Inflammatory macrophage (primary cell): ENCODE measurements at places on chromosomes 6 and 20.

- no peak for DNase-seq
Measured at GRCh38 chr6:996271-996852, 303.4 kb upstream of the EXOC2 start.

DNA sequence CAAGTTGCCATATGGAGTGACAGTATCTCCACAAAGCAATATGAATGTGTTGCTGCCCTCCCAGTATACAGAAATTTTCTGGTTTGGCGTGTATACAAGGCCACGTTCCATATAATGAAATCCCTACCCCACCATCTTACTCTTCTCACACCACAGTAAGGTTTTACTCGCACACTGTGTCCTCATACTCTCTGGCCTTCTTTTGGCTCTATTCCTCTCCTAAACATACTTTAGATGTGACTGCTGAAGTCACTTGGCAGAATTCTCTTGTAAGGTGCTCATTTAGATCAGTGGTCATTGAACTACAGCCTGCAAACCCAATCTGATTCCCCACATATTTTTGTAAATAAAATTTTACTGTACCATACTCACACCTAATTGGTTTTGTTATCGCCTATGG, 123.2 kb downstream of the RFPL4B start:
- DNase-seq = no peak

GRCh38 chr20:50313827-50314677, 123.4 kb downstream of the CEBPB start:
- DNase-seq = no peak

GRCh38 chr20:1734269-1734858, 76.8 kb upstream of the SIRPG start:
- DNase-seq = peak; percentile 60

DNA sequence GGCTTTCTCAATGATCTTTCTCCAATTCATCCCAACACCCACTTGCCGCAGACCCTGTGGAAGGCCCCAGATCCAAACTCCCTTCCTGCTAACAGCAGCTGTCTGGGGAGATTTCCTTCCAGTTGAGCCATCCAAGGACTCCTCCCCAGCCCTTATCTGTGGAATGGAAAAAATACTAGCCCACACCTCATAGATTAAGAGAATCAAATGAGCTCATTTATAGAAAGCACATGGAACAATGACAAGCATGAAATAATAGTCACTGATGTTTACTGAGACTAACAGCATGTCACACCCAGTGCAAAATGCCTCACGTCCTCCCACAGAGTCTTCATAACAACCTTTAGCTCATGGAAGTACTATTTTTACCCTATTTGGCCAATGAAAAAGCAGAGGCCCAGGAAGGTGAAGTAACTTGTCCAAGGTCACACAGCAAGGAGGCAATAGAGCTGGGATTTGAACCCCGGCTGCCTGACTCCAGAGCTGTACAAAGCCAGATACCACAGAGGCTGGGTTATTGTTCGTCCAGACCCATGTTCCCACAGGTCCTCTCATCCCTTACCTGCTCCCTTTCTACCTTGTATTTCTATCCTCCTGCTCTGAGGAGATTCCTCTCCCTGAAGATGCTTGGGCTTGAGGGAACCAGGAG, 23.4 kb upstream of the PTGIS start:
- no peak for DNase-seq

DNA sequence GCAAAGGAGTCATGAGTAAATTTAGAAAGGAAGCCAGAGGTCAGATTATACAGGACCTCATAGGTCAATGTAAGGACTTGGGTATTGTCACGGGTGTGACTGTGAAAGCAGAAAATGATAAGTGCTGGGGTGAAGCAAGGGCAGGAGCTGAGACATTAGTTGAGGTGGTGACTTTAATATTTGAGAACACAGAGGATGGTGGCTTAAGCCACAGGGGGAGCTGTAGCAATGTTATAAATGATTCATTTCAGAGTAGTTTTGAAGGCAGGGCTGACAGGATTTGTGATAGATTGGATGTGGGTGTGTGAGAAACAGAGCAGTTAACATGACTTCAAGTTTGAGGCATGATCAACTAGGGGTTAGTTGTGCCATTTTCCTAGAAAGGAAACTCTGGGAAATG, 659.9 kb downstream of the EPM2A start:
- no peak for DNase-seq

GRCh38 chr6:71531841-71532240, 243.2 kb downstream of the OGFRL1 start:
- no peak for DNase-seq

- DNase-seq = no peak
Measured at GRCh38 chr6:1795910-1796309, 186.2 kb downstream of the FOXC1 start.

GRCh38 chr6:1865585-1865984, 255.9 kb downstream of the FOXC1 start:
- DNase-seq = no peak

- no peak for DNase-seq
Measured at GRCh38 chr6:47634210-47635047, 64.0 kb upstream of the ADGRF4 start.

DNA sequence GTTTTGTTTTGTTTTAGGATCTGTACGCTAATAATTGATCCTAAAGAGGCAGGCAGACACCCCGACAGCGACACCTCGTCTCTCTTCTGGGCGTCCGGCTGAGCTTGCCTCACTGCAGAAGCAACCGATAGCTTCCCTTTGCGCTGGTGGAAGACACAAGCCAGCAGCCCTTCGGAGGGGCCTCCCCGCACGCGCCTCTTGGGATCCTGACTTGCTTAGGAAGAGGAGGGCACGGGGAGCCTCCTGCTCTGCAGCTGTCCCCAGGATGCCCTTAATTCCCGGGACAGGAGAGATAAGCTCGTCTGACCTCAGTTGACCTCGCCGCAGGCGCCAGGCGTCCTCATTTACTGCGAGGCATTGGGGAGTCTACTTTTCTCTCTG, 94.0 kb downstream of the CD83 start:
- peak; percentile 71 for DNase-seq

- peak; percentile 12 for DNase-seq
Measured at GRCh38 chr6:149450679-149451375, 34.0 kb downstream of the ZC3H12D start.

- no peak for DNase-seq
Measured at GRCh38 chr6:133956416-133957049, 3.5 kb downstream of the TBPL1 start.

DNA sequence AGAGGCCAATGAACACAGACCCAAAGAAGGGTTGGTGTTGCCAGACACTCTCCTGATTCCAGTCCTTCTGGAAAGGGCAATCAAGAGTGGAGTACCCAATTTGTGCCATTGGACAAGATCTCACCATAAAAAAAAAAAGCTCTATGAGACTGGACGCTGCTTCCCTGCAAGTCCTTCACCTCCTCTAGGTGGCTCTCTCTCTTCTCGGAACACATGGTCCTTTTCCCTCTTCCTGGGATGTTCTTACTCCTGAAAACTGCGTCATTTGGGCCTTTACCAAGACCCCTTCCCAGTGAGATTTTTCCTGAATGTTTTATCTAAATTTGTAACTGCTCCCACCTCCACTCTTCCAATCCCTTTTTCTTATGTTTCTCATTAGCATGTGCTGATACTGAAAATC, 280.8 kb downstream of the FOXA2 start:
- no peak for DNase-seq

DNA sequence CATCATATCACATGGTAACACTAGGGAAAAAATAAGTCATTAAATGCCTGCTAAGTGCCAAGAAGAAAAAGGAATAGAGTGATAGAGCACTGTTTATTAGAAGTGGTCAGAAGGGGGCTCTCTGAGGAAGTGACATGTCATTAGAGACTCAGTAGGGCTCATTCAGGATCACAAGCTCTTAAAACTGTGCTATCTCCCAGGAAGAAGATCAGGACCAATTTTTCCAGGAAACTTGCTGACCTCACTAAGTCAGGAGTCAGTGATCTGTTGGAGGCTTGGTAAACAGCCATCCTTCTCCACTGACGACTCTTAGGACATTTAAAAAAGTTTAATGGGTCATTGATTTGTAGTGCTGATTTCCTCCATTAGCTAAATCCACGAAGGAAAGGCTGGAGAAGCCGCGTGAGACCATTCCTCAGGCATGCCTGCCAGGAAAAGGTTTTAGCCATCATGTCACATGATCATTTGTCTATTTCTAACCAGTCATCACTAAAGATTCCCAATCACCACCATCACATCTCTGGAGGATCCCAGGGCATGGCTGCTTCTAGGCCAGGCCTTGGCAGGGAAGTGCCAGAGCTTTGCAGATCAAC, 5.9 kb upstream of the PTPN1 start:
- no peak for DNase-seq

GRCh38 chr20:59136027-59136426, 27.6 kb upstream of the ZNF831 start:
- no peak for DNase-seq

DNA sequence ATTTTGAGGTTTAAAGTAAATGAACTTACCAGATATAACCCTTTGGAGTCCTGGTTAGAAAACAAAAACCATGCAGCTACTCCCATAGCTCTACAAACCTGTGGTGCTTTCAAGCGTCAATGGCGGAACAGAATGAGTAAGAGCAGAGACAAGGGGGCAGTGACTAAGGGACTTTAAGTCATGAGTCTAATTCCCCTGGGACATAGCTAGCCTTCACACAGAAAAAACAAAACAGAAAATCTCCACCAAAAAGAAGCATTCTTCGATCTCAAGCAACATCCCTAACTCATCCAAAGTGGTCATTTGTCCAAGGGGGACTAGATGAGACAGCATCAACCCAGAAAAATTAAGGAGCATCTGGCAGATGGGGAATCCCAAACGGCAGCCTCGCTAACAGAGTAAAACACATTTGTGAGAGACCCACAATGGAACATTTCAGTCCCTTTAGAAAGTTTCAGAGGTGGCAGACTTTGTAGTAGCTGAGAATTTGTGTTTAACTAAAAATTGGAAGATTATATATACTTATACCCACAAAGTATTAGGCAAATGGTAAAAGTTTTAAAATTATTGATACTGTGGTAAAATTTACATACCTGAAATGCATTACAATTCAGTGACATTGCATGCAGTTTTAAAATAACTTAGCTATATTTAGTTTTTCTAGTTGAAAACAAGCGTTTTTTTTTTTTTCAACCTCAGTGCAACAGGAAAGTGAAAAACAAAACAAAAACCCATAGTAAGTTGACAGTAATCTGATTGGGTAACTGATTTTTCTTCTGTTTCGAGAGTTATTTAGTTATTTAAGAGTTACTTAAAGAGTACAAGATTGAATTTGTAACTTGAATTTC, 67.5 kb downstream of the KCNQ5 start:
- DNase-seq = no peak
